ENCODE measurements at places on chromosomes 12 and 14.

DNA sequence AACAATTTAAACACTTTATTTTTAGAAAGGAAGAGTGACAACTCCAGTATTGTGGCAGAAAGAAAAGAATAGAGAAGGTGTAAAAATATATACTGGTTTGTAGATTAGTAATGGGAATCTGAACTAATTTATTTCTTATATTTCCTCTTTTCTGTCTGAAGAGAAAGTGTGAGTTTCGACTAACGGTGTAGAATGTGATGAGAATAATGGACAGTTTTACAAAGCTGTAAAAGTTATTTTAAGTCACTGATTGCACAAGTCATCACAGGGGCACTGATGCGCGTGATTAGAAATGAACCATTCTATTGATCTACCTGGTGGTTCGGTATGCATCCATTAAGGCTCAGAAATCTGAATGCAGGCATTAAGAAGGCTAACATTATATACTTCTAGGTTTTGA is 158.5 kb upstream of the ATXN7L3B start:
- DNase-seq = no peak

- DNase-seq = peak; percentile 54
Measured at GRCh38 chr12:97257726-97258125, 204.9 kb upstream of the RMST start.

GRCh38 chr12:65755596-65755978 is 68.7 kb upstream of the HMGA2 start:
- DNase-seq = no peak

GRCh38 chr12:45730348-45731189 is 1.1 kb downstream of the ARID2 start:
- DNase-seq = peak; percentile 22

GRCh38 chr14:89503431-89503996 is 86.5 kb upstream of the FOXN3 start:
- no peak for DNase-seq

DNA sequence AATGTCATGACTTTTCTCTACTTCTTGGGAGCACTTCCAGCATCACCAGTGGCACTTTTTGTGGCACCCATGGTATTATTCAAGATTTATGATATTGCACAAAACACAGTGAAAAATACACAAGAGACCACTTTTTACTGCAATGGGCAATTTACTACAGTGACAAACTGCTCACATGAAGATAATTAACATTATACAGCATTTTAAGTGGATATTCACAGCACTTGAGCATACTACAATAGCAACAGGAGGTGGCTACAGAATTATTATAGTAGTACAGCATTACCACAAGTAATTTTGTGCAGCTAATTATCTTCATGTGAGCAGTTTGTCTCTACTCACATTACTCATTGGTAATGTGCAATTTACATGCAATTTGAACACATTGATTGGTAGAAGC is 18.3 kb downstream of the IL26 start:
- DNase-seq = peak; percentile 50

DNA sequence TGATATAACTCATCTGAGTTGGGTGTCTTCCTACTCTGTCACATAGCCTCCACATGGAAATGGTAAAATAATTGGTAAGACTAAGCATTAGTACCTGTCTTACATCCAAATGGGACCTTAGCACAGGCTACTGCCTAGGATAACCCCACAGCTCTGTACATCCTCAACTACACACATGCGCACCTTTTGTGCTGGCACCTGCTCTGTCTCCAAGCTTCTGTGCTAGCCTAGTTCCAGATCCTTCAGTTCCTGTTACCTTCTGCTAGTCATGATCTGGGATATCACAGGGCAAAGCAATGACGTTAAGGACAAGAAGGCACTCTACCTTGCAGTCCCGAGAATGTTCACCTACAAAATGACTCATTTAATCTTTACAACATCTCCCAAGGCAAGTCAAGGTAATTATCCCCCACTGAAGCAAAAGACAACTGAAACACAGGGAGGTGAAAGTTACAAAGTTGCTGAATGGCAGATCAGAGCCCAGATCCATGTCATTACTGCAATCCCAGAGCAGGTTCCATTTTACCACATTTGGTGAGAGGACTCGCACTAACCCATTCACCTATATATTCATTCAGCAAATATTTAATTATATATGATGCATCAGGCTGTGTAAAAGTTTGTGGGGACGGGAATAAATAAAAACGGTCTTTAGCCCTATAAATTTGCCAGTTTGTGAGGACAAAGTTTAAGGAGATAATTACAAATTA is 61.7 kb downstream of the PPM1H start:
- DNase-seq = no peak

GRCh38 chr12:2773199-2773875 is 21.4 kb upstream of the FKBP4 start:
- no peak for DNase-seq

DNA sequence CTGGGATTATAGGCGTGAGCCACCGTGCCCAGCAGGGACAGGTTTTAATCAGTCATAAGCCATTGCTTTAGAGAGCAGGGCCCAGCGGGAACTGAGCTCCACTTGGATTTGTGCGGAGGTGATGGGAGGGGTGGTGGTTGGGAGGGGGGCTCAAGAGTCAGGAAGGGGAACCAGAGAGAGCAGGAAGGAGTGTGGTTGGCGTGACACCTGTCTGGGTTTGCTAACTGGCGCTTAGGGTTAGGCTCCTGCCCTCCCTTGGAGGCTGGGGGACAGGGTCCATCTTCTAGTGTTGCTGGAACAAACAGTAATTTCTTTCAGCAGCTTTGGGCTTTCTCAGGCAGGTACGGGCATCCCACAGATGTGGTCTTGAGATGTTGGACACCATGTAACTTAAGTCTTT is 7.5 kb upstream of the ALDH2 start:
- no peak for DNase-seq

DNA sequence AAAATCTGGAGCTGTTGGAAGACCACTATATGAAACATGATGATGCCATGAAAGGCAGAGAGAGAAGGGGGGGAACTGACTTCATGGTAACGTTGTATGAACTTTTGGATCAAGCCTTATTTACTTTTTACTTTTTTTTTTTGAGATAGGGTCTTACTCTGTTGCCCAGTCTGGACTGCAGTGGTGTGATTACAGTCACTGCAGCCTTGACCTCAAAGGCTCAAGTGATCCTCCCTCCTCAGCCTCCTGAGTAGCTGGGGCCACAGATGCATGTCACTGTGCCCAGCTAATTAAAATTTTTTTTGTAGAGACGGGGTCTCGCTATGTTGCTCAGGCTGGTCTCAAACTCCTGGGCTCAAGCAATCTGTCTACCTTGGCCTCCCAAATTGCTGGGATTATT is 31.3 kb upstream of the CTDSP2 start:
- DNase-seq = no peak

DNA sequence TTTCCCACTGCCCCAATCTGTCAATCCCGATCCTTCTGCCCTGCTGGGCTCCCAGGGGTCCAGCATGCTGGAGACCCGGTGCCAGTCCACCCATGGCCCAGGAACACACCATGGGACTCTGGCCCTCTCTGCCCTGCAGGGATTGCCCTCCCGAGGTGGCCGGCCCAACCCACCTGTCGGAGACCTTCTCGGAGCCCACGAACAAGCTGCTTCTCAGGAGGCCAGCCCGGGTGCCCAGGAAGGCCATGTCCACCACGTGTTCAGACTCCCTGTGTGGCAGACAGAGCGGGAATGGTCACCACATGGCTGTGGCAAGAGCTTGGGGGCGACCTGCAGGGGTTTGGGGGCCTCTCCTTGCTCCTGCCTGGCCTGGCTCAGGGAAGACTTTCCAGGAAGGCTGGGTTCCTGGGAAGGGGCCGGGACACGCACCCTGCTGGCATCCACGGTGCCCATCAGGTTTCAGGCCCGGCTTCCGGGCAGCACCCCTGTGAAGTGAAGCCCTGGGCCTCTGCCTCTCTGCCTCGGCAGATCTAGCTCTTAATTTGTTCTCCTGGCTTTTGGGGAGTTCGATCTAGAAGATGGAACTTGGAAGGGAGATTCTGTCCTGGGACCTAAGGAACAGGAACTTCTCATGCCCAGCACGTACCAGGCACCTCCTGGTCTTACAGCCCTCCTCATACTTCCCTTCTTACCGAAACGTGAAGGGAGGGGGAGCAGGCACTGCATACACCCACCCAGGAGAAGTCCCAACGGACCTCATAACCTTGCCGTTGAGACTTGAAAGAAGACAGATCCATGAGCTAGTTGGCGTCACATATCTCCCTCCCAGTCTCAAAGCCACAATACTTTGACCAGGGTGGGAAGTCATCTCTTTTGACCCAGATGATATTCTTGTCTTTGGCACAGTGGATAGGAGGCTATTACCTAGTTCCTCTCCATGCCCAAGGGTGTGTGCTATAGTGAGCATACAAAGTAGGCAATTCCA is 26.3 kb downstream of the LRTM2 start:
- no peak for DNase-seq
